ENCODE measurements at places on chromosomes 6 and 20.
A peak's percentile ranks its signal among the peaks of the same experiment; 100 is the strongest.

DNA sequence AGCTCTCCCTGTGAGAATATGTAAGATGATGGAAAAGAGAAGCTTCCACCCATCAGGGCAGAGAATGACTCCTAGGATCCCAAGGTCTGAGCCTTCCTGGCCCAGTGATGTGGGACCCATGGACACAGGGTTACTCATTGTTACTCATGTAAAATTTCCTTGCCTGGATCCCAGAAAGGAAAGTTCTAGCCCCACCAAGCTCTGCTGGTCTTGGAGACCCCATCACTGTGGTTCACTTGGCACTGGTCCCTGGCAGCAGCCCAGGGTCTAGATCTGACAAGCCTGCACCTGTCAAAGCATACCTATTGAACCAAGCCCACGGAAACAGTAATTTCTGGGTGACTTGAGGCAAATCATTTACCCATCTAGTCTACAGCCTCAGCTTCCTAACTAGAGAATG is 22.1 kb downstream of the MDGA1 start:
- no peak for DNase-seq

GRCh38 chr20:44023515-44024371 is 109.1 kb downstream of the TOX2 start:
- DNase-seq: no peak

- no peak for DNase-seq
Observed at GRCh38 chr20:50049442-50050026, 63.4 kb downstream of the UBE2V1 start.

GRCh38 chr6:78836598-78836997 is 30.8 kb upstream of the IRAK1BP1 start:
- DNase-seq: no peak

- DNase-seq: no peak
Observed at GRCh38 chr20:54063992-54064676, 6.3 kb downstream of the BCAS1 start.

DNA sequence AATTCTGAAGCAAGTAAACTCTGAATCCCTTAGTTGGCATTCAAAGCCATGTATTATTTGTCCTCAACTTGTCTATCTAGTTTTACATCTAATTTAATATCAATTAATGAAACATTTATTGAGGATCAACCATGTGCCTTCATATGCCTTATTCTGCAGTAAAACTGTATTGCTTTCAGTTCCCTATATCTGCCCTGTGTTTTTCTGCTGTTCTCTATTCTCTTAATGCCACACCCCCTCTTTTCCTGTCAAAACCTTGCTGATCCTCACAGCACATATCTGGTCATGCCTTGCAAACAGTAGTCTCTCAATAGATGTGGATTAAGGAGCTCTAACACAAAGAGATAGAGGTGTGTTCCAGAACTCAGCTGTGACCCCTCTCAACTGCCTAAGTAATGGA is 2.0 kb downstream of the FIG4 start:
- no peak for DNase-seq

- DNase-seq: no peak
Observed at GRCh38 chr20:45341939-45342854, 6.0 kb downstream of the SDC4 start.

- DNase-seq: no peak
Observed at GRCh38 chr6:3943331-3943765, 94.2 kb downstream of the FAM50B start.

DNA sequence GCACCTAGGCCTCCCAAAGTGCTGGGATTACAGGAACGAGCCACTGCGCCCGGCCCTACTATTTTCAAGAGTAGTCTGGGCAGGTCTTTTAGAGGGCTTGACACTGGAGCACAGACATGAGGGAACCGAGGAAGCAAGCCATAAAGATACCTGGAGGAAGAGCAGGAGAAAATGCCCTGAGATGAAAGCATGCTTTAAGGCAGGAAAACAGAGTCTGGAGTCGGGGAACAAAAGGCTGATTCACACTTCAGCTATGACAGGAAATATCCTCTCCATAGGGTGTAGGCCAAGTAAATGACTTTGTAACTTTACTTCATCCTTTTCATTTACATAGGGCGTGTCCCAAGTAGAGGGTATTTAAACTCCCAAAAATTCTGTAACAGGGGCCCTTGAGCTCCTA is 4.3 kb upstream of the SERINC3 start:
- no peak for DNase-seq

GRCh38 chr20:32366380-32366779 is 8.2 kb downstream of the ASXL1 start:
- no peak for DNase-seq

DNA sequence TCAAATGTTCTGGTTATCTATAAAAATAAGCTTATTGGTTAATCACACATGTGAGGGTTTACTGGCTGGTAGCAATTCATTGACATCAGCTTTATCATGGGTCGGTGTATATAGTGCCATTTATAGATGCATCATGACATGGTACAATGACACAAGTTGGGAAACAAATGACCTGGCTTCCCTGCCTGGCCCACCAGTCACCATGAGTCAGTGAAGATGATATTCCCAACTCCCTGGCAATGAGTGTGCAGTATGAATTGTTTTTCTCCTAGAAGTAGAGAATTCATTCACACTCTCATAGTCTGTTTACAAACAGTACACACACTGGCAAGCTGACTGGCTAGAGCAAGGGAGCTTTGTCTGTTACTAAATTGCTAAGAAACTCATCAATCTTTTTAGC is 37.2 kb upstream of the CALHM6 start:
- DNase-seq: no peak

DNA sequence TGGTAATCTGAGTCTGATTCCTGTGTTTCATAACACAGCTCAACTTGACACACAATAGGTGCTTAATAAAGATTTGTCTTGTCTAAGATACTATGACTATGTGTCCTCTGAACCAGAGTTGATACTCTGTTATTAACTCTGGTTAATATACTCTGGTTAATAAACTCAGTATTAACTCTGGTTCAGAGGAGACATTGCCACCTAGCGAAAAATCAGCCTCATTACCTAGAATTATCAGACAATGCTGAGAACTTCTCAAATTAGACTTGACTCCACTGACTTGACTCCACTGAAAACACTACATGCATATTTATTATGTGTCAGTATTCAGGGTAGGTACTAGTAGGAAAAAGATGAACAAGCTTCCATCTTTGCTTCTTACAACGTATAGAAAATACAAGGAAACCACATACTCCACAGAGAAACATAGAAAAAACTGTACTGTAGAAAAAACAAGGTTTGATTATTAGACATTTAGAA is 73.9 kb downstream of the AHI1 start:
- DNase-seq: no peak

GRCh38 chr20:31861135-31861384 is 9.3 kb downstream of the DUSP15 start:
- DNase-seq: no peak

DNA sequence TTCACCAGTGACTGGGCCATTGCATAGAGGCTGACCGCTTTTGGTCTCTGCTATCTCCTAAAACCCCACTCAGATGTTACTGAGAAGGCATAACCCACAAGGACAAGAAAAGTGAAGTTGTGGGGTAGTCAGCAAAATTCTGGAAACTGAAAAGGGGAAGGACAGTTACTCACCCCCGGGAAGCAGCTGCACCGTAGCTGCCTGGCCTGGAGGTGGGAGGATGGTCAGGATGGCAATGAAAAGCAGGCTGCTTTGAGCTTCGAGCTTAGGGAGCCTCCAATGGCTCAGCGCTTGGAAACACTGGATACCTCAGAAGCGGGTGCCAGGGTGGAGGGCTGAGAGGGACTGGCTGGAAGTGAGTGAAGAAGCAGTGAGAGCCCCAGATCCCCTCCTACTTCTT is 56.0 kb downstream of the KCNK5 start:
- DNase-seq: no peak

GRCh38 chr6:164929408-164929977 is 379.9 kb downstream of the C6orf118 start:
- no peak for DNase-seq

- no peak for DNase-seq
Observed at GRCh38 chr6:36731622-36732310, 34.1 kb downstream of the RAB44 start.

DNA sequence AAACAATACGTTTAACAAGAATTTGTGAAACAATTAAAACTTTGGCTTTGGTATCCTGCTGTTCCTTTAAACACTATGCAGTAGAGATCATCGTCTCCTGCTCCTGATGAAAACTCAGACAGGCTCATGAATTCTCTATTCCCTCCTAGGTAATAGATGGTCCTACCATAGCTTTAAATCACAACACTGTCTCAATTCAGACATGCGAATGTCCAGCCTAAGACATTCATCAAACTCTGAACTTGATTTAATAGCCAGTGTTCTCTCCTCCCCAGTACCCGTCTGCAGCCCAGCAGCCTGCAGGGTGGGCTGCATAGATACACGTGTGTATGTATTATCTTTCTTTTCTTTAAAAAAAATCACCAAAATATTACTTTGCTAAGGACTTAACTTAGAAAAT is 232.8 kb downstream of the TTLL2 start:
- DNase-seq: no peak

- no peak for DNase-seq
Observed at GRCh38 chr6:151475653-151476523, 17.9 kb upstream of the CCDC170 start.

GRCh38 chr6:134491477-134491876 is 173.6 kb upstream of the SGK1 start:
- no peak for DNase-seq

DNA sequence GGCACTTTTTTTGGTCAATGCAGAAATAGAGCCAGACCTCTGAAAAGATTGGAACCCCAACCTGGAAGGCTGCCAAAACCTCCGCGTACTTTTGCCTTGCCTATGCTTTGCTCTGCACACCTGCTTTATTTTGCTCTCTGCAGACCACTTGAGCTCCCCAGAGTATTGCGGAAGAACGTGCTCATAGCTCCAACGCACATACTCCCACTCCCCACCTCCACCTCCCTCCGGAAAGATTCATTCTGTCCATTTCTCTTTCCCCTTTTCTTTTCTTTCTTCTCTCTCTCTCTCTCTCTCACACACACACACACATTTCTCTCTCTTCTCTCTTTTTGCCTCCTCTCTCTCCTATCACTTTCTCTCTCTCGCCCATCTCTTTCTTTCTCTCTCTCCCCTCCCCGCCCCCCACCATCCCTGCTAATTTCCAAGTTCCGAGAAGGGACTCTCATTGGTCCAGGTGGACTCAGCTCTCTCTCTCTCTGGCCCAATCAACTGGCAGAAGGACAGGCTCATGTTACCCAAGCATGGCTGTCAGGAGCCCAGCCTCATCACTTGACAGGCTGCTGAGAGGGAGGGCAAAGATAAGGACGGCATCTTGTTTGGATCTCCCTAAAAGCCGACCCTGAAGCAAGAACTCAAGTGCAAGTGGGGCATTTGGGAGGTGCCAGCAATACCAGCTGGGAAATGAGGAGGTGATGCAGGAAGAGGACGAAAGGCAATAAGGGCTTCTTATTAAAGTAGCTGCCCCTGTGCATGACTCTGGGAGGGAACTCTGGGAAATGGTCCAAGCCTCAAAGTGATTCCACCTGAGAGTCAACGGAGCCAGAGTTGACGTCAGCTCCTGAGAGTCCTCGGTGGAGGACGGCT is 246.1 kb downstream of the LY86 start:
- DNase-seq: no peak

GRCh38 chr20:51036226-51036625 is 13.3 kb upstream of the KCNG1 start:
- DNase-seq: no peak

- no peak for DNase-seq
Observed at GRCh38 chr20:64188682-64189529, 24.7 kb downstream of the MYT1 start.

DNA sequence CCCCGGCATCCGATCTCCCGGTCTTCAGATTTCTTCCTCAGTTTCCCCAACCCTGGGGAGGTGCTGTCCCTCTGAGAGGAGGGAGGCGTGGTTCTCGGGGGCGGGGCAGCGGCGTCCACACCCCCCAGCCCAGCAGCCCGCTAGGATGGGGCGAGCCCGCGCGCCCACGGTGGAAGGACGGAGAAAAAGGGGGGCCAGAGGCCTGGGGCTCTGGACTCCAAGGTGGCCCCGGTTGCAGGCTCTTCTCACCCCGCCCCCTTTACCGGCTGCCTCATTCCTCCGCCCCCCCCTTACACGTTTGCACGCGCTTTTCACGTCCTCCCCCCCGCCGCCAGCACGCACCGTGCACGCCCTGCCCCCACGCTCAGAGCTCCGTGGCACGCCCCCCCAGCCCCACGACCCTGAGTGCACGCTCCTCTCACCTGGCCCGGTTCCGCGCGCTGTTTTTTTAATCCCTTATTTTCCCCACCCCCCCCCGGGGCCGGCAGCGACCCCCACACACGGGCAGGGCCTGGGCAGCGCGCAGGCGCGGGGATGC is 402 bp downstream of the ZBTB12 start:
- no peak for DNase-seq

- no peak for DNase-seq
Observed at GRCh38 chr20:49399329-49399728, 83.1 kb downstream of the KCNB1 start.

GRCh38 chr6:164086076-164086887 is 671.8 kb downstream of the QKI start:
- DNase-seq: no peak

- peak; percentile 48 for DNase-seq
Observed at GRCh38 chr6:73452107-73452461, at the start of gene CGAS. Gene CGAS (minus strand): TSS chr6:73452297. CDS start chr6:73452181, 116 bp downstream.

DNA sequence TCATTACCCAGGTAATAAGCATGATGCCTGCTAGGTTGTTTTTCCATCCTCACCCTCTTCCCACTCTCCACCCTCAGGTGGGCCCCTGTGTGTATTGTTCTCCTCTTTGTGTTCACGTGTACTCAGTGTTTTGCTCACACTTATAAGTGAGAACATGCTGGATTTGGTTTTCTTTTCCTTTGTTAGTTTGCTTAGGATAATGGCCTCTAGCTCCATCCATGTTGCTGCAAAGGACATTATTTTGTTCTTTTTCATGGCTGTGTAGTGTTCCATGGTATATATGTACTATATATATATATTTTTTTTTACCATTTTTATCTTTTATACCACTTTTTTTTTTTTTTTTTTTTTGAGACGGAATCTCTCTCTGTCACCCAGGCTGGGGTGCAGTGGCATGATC is 71.9 kb downstream of the RSPH3 start:
- DNase-seq: no peak

DNA sequence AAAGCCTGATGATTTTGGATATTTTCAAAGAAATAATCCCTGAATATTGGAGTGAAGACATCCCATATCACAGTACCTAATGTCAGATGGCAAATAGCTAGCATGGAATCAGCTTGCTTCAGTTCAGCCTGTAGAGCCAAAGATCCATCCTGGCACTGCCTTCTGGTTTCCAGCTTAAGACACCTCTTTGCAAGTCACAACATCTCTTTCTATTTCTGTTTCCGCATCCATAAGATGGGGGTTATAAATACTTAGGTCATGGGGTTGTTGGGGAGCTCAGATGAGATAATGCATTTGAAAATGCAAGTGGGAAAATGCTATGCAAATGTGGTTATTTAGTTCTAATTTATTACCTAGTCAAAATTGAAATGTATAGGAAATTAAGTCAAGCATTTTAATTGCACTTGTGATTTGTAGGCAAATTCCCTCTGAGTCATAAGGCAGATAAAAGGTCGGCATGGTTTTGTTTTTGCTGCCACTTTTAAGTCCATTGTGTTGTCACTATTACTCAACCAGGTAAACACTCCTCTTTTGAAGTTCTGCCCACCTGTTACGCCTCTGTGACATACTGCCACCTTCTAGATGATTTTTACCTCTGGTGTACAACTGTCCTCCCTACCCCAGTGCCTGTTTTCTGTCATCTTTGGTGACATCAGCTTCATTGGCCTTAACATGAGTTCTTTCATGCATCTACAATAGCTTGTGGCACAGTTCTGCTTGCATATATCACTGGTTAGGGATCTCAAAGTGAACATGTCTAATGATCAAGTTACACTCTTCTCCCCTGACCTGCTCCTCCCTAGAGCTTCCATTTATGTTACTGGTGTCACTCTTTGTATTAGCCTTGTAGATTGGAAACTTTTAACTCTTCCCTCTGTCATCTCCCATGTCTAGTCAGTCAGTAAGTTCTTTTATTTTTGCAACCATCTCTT is 96.6 kb downstream of the CDKAL1 start:
- no peak for DNase-seq
